Type B pancreatic cell (in vitro differentiated cells): ENCODE measurements at places on chromosomes 16 and 17. TPM values are rescaled to one million over a fixed set of nuclear protein-coding genes. Genes with fewer than 3 reads are reported as not detected.

DBNDD1 gene
- total RNA-seq = 11.6 and 21.2 TPM in 2 replicates

FAM83G gene
- total RNA-seq = 8.3 and 18.5 TPM in 2 replicates

GRCh38 chr16:86181526-86181925 is 282.6 kb downstream of the IRF8 start:
- DNase-seq = no peak

- DNase-seq = no peak
Observed at GRCh38 chr16:77689971-77690370, 32.3 kb upstream of the NUDT7 start.

GRCh38 chr17:77637818-77638575 is 320.5 kb upstream of the TNRC6C start:
- no peak for DNase-seq

- DNase-seq = no peak
Observed at GRCh38 chr17:10034719-10035475, 129.8 kb upstream of the RCVRN start.

DNA sequence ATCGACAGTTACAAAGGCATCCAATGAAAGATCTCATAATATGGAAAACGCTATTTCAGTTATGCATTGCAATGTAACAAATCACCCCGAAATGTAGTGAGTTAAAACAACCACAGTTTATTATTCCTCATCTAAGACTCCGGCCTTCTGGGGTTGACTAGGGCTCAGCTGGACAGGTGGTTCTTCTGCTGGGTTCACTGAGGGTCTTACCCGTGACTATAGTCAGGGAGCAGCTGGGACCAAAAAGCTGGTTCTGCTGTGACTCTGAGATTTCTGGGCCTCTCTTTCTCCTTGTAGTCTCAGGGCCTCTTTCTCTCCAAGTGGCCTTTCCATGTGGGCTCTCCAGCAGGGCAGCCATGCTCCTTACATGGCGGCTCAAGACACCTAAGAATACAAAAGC is 196.0 kb downstream of the IRX3 start:
- DNase-seq = no peak

GRCh38 chr17:57210972-57211411 is 45.3 kb upstream of the MSI2 start:
- DNase-seq = no peak

- no peak for DNase-seq
Observed at GRCh38 chr17:62732125-62732524, 76.0 kb downstream of the MARCHF10 start.

- no peak for DNase-seq
Observed at GRCh38 chr17:80559825-80560251, 15.2 kb downstream of the RPTOR start.

DNA sequence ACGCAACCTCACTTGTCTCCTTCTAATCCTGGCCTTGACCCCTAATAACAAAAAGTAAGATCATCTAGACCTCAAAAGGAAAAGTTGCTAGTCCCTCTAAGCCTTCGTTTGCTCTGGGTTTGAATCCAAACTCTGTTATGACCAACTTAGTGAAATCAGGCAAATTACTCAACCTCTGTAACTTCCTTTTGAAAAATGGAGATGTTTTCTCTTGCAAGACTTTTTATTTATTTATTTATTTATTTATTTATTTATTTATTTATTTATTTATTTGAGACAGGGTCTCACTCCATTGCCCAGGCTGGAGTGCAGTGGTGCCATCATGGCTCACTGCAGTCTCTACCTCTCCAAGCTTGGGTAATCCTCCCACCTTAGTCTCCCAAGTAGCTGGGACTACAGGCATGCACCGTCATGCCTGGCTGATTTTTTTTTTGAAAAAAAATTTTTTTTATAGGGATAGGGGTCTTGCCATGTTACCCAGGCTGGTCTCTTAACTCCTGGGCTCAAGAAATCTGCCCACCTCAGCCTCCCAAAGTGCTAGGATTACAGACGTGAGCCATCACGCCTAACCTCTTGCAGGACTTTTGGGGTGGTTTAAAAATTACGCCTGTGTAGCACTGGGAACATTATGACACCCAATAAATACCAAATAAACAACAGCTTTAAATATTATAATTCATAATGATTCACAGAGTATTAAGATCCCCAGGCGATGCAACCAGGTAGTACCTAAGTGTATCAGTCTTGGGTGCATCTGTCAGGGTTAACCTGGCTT is 63.4 kb downstream of the PITPNC1 start:
- DNase-seq = no peak

- no peak for DNase-seq
Observed at GRCh38 chr16:83779886-83780285, 27.9 kb upstream of the HSBP1 start.
